Amygdala (tissue), 56 donors: ENCODE measurements at places on chromosomes 6 and 20.

DNA sequence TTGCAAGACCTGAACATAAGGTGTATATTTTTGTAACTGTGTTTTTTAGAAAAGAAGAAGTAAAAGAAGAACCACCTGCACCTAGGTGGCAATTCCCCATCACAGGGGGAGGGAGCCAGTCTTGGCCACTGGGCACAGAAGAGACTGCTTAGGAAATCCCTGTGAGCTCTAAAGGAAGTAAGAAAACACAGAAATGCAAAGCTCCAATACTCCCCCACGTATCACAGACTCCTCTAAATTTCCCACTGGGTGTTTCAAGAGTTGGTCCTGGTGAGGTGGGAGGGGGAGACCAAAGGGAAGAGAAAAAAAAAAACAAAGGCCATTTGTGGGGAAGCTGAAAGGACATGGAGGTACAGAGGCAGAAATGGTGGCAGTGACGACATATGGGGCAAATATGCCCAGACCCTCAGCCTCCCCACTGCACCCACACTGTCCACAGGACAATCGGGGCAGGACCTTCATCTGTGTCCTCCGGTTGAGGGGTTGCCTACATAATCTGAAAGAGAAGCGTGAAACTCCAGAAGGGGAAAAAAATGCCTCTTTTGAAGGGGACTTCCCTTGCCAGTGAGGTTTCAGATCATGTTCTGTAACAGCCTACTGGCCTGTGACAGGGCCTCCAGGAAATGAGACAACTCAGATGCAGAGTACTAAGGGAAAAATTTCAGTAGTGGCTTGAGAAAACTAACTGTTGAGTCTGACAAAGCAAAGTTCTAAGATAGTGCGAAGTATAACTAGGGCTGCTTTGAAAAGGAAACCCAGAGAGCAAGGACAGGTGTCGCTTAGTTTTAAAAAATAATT, 226.2 kb upstream of the MARCKS start:
- no peak for DNase-seq

DNA sequence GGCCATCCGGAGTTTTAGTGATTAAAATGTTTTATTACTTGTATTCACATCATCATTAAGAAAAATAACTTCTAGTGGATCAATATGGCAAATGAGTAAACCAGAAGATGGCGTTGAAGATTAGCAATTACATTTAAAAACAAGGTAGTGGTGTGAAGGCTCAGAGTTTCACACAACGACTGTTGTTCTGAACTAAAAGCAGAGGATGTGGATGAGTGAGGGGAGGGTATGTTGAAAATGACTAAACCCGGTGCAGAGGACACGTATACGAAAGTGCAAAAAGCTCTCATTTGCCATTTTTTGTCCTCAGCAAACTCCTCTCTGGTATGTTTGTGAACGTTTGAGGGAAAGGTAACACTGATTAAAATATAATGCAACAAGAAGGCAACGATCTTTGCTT, 1.9 kb upstream of the IRF4 start:
- no peak for DNase-seq

GRCh38 chr6:366389-367297, 24.9 kb upstream of the IRF4 start:
- DNase-seq = no peak

- no peak for DNase-seq
Observed at GRCh38 chr6:163729127-163729872, 314.8 kb downstream of the QKI start.

GRCh38 chr20:21701171-21701876, 4.1 kb upstream of the PAX1 start:
- no peak for DNase-seq

DNA sequence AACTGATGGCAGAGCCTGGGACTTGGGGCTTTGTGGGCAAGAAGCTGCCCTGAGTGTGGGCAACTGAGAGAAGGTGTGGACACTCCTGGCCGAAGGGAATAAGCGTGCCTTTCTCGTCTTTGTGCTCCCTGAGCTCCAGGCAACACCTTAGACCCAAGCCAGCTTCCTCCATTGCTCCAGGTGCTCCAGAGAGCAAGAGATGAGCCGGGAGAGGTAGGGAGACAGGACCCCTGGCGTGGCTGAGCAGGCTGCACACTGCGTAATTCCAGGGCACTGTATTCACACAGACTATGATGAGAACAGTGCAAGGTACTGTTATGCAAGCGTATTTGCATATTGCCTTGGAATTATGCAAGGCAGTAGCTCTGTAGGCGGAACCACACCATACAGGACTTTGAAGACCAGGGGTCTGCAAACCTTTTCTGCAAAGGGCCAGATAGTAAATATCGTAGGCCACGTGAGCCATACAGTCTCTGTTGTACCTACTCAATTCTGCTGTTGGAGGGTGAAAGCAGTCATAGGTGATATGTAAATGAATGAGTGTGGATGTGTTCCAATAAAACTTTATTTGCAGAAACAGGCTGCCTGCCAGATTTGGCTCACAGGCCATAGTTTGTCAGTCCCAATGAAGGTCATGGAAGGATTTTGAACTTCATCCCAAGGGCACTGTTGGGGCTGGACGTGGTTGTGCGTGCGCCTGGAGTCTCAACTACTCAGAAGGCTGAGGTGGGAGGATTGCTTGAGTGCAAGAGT, 42.1 kb upstream of the FAM83D start:
- no peak for DNase-seq

DNA sequence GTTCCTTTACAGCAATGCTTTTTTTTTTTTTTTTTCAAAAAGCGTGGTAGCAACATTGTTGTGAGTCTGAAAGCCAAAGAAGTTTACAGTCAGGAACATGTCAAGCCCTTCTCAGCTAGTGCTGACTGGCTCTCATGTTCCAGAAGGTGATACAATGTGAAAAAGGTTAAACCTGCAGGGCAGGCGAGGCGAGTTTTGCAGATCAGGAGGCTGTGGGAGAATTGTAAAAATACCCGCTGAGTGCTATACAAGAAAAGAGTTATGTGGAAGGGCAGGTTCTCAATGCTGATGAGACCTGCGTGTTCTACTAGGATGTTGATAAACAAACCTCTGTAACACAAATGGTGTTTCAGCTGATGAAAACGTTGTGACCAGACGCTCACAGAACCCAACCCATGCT, 30.9 kb upstream of the RPP40 start:
- DNase-seq = no peak

DNA sequence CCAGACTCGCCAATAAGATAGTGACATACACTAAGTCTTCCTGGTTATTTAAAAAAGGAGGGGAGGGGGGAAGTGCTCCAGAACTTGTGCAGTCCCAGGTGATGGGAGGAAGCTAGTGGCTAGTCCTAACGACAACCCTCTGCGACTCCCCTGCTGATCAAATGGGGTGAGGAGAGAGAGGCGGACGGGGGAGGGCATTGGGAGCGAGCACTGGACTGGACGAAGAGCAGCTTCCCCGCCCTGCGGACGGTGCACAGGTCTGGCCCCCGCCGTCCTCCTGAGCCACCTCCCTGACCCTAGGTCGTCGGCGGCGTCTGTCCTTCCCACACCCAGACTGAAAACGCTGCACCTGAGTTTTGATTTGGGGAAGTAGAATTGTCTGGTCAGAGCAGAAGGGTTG, 2.2 kb upstream of the OLIG3 start:
- no peak for DNase-seq

DNA sequence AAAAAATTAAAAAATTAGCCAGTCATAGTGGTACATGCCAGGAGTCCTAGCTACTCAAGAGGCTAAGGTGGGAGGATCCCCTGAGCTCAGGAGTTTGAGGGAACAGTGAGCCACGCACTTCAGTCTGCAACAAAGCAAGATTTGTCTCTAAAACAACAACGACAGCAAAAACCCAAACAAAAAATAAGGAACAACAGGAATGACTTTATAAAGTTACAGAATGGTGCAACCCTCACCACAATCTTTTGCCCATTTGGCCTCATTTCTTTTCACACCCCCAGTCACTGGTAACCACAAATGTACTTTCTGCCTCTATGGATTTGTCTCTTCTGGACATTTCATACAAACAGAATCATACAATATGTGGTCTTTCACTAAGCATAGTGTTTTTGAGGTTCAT, 16.7 kb upstream of the ZFAND3 start:
- no peak for DNase-seq

- no peak for DNase-seq
Observed at GRCh38 chr20:44247586-44248409, 690 bp downstream of the GDAP1L1 start.

DNA sequence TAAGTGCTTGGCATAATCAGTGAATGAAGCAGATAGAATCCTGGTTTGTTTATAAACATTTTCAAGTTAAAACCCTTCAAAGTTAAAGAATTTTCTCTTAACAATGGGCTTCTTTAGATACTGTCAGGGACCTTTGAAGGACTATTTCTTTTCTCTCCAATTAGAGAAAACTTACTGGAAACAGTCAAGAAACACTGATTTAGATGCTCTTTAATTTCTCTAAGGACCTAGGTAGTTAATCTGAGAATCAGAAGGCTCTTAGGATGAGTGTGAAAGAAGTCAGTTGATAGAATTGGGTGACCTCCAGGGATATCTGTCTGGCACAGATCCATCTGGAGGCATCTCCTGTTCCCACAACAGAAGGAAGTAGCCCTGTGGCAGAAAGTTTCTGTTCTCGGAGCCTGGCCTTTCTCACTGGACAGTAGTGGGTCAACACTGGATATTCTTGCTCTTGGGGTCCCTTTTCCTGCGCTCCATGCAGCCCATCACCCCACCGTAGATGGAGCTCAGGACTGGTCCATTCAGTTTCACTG, 22.5 kb downstream of the KIAA0408 start:
- no peak for DNase-seq

GRCh38 chr20:4369798-4370124, 351.9 kb upstream of the PRND start:
- no peak for DNase-seq

- no peak for DNase-seq
Observed at GRCh38 chr6:132566404-132566803, 3.7 kb upstream of the TAAR6 start.

GRCh38 chr6:161459008-161459615, 185.3 kb upstream of the AGPAT4 start:
- no peak for DNase-seq

DNA sequence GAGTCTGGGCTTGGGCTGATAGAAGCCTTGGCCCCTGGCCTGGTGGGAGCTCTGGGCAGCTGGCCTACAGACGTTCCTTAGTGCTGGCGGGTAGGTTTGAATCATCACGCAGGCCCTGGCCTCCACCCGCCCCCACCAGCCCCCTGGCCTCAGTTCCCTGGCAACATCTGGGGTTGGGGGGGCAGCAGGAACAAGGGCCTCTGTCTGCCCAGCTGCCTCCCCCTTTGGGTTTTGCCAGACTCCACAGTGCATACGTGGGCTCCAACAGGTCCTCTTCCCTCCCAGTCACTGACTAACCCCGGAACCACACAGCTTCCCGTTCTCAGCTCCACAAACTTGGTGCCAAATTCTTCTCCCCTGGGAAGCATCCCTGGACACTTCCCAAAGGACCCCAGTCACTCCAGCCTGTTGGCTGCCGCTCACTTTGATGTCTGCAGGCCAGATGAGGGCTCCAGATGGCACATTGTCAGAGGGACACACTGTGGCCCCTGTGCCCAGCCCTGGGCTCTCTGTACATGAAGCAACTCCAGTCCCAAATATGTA, 957 bp upstream of the VEGFA start:
- no peak for DNase-seq

- DNase-seq = no peak
Observed at GRCh38 chr6:53172468-53172803, 23.8 kb upstream of the GCM1 start.

- no peak for DNase-seq
Observed at GRCh38 chr6:14211562-14211942, 94.0 kb downstream of the CD83 start.
